ENCODE measurements at places on chromosomes 2 and 18. TPM values are rescaled to one million over a fixed set of nuclear protein-coding genes. Genes with fewer than 3 reads are reported as not detected.

- no peaks in the 10 kb centered on the region for H3K36me3 ChIP-seq
- H3K27me3 ChIP-seq = no peaks in the 10 kb centered on the region
- H3K4me3 ChIP-seq = no peak overlapping the region
- H3K4me1 ChIP-seq = peaks cover 12% of the 10 kb centered on the region
- H3K27ac ChIP-seq = no peak overlapping the region
These were observed 121.1 kb upstream of the ACAA2 start for GRCh38 chr18:49934457-49934856.

DNA sequence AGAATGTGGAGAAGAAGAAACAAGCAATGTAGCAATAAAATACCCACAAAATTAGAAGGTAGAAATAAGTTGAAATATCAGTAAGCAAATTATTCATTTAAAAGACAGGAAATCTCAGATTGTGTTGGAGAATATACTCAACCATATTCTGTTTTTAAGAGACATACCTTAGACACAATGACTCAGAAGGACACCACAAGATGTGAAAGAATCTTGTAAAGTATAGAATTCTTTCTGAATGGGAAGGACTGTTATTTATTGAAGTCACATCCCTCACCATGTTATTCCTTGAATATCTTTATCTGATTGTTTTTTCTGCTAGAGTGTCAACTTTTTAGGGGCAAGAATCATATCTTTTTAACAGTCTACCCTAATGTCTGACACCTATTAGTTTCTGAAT lies 50.4 kb downstream of the CTAGE1 start:
- H3K4me1 ChIP-seq = no peaks in the 10 kb centered on the region
- H3K4me3 ChIP-seq = no peak overlapping the region
- H3K36me3 ChIP-seq = no peaks in the 10 kb centered on the region
- no peak overlapping the region for H3K27ac ChIP-seq
- no peak for DNase-seq

DNA sequence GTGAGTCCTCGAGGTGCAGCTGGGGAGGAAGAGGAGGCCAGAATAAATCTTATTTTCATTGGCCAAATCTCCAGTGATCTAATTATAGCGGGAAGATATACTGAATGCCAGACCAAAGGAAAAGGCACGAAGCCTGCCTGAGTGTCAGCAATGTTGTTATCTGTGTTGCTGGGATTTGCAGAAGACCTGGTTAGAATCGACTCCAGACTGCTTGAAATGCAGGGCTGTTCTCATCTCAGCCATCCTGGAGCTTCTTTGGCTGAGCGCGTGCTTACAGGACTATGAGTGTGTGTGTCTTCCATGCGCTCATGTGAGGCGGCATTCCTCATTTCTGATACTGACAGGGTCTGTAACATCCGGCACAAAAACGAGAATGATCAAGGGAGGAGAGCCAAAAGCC lies 81.2 kb downstream of the TSN start:
- H3K27me3 ChIP-seq = peaks cover 1% of the 10 kb centered on the region
- no peak for DNase-seq
- H3K4me3 ChIP-seq = no peak overlapping the region
- no peaks in the 10 kb centered on the region for H3K4me1 ChIP-seq
- no peak overlapping the region for H3K27ac ChIP-seq
- H3K36me3 ChIP-seq = no peaks in the 10 kb centered on the region

DNA sequence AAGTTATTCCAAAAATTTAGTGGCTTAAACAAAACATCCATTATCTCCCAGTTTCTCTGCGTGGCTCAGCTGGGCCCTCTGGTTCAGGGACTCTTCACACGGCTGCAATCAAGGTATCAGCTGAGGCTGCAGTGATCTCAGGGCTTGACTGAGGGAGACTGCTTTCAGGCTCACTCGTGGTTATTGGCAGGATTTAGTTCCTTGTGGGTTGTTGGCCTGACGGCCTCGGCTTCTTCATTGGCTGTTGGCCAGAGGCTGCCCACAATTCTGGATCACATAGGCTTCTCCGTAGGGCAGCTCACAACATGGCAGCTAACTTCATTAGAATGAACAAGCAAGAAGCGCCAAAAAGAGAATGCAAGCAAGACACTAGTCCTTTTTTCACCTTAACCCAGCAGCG lies 90.1 kb downstream of the ABI2 start:
- no peaks in the 10 kb centered on the region for H3K4me1 ChIP-seq
- no peak overlapping the region for H3K4me3 ChIP-seq
- H3K27ac ChIP-seq = no peak overlapping the region

DNA sequence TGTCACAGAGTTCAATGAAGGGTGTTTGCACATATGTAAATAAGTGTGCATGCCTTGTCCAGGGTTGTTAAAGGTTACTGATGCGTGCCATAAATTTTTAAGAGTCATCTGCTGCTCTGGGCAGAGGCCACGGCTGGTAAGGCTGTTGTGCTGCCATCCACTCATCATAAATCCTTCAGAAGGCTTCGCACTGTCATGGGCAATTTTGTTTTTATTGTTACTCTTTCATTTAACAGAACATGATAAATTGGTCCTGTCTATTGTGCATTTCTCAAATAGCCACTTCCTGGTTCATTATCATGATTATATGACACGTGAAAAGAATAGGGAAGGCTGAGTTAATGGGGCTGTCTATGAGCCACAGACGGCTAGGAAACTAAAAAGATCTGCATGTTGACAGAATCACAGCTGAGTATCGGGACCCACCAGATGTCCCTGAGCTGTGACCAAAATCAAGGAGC lies 634.3 kb upstream of the SOX11 start:
- no peak overlapping the region for H3K27ac ChIP-seq
- no peak overlapping the region for H3K4me3 ChIP-seq
- DNase-seq = no peak
- no peaks in the 10 kb centered on the region for H3K4me1 ChIP-seq

DNA sequence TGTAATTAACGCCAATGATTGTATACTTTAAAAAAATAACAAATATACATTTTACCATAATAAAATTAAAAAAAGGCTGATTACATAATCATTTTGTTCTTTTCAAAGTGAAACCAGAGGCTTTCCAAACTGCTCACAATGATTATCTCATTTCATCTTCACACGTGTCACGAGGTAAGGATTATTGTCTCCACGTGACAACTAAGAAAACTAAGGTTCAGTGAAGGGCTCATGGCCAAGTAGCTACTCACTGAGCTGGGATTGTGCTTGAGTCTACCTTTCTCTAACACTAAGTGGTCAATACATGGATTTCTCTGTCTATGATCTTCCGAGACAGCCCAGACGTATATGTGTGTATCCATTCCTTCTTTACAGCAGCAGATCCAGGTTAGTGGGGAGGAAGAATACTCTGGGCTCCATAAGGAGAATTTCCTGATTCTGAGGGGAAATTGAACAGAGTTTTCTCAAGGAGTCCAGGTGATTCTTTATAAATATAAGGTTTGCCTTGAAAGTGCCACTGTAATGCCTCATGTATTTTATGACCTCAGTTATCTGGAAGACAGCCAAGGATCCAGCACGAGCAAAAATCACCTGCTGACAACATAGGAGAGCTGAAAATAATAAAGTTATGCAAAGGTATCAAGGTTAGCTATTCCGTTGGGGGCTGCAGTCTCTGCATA lies 25.6 kb upstream of the ACSL3 start:
- DNase-seq = no peak
- no peak overlapping the region for H3K27ac ChIP-seq
- H3K36me3 ChIP-seq = no peaks in the 10 kb centered on the region

Gene RIT2
- not detected for total RNA-seq

Gene LDLRAD4
- 34.5 TPM for total RNA-seq

Data from activated T-helper 1 cell treated with anti-CD3 and anti-CD28 coated beads, Interleukin-12 subunit alpha, Interleukin-12 subunit beta, Interleukin-2, Interleukin-4 antibody, amounts not matched to agents 30 ng/mL and 10 ng/mL and 1 ng/mL, durations not matched to agents 14 hours and 24 hours and 36 hours (primary cell).